ENCODE measurements at places on chromosomes 6 and 20.
A peak's percentile ranks its signal among the peaks of the same experiment; 100 is the strongest.

DNA sequence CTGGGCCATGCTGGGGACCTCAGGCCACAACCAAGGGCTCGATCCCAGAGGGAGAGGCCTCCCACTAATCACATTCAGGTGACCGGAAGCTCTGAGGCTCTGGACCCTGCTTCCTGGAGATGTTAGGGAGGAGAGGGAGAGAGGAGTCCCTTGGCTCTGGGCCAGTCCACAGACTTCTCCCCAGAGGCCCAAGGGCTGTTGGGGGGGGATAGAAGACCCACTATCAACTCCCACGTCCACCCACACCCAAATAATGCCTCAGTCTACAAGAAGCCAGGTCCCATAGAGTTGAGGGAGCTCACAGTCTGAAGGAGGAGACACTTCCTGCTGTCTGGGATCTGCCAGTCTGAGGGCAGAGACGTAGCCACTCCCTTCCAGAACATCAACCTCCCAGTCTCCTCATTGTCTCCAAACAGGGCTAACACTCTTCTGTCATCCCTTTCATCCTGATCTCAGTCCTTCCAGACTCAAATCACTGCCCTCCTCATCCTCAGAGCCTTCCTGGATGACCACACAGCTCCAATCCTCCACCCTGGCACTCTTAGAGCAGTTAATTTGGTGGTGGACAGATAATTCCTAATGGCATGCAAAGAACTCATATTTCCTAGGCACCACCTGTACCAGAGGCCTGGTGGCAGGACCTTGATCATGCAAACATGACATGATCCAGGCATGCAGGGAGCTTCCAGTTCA is 69.9 kb downstream of the MRPL14 start:
- DNase-seq: no peak

GRCh38 chr6:143701349-143702234 is 23.8 kb downstream of the PHACTR2 start:
- no peak for DNase-seq

- no peak for DNase-seq
Measured at GRCh38 chr6:97133067-97133466, 149.9 kb downstream of the MMS22L start.

- DNase-seq: no peak
Measured at GRCh38 chr6:167279766-167280446, 11.2 kb upstream of the UNC93A start.

DNA sequence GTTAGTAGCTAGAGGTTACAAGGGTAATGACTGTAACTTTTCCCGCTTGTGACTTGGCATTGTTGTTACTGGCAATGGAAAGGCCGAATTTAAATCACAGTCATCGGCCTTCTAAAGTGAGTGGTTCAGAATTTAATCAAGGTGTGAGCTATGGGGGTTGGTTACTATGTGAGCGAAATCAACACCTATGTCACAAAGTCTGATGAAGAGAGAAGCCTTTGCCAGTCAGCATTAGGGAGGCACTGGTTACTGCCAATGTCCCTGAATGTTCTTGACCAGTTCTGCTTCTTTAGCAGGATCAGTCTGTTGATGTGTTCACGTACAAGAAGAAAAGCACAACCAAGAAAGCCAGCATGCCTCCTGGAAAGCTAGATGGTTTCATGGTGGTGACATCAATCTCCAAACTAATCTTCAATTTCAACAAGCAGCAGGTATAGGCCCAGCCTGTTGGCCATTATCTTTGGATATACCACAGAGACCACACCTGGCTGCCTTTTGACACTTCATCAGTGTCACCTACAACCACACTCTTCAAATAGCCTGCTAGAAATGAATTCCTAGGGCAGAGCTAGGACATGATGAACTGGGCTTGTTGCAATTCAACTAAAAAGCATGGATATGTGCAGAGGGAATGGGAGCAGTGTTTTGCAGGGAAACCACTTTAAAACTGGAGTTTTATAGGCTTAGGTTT is 17.2 kb downstream of the SAMD5 start:
- no peak for DNase-seq

GRCh38 chr6:118712969-118713368 is 61.6 kb upstream of the CEP85L start:
- no peak for DNase-seq

DNA sequence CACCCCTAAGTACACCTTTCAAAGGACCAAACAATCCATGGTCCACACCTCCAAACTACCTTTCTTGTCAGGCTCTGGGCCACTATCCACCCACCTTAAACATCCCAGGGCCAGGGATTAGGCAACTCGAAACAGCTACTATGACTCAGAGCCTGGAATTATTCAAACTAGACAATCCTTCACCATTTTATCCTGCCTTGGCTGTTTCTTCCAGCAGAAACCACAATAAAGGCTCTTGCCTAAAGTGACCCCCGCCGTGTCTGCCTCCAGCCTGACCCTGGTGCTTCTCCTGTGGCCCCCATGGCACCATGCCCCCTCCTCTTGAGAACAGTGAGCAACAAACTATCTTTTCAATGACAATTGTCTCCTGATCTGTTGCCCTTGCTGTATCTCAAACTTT is 195.5 kb downstream of the EPM2A start:
- no peak for DNase-seq

DNA sequence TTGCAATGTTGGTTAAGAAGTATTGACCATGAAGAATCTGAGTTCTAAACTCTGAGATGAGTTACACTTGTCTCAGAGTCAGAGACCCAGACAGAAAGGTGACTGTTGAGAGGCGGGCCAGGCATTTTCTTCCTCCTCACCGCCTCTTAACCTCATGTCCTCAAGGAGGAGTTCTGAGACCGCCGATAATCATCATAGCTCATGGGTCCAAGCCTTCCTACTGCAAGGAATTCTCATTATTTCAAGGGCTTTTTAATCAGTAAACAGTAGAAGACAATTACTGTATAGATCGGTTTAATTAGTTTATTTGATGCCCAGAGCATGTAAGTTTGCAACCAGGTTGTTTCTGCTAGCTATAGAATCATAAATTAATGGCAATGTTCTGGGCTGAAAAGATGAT is 382.4 kb upstream of the MMS22L start:
- DNase-seq: no peak

DNA sequence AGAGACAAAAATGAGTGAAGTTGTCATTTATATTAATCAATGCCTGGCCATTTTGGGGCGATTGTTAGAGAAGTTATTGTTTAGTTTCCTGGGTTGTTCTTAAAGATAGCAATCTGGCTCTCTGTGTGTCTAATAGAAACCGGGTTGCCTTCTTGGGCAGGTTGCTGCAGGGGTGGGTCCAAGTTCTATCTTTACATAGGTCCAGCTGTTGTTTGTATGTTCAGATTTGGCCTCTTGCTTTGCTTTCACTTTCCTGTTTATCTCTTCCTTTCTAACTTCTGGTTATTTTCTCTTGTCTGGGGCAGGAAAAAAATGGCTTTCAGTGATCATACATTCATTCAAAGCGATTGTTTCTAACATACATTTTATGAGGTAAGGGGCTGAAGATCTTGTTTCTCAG is 128.4 kb upstream of the NOX3 start:
- DNase-seq: no peak

GRCh38 chr6:163728442-163729126 is 314.1 kb downstream of the QKI start:
- DNase-seq: no peak

DNA sequence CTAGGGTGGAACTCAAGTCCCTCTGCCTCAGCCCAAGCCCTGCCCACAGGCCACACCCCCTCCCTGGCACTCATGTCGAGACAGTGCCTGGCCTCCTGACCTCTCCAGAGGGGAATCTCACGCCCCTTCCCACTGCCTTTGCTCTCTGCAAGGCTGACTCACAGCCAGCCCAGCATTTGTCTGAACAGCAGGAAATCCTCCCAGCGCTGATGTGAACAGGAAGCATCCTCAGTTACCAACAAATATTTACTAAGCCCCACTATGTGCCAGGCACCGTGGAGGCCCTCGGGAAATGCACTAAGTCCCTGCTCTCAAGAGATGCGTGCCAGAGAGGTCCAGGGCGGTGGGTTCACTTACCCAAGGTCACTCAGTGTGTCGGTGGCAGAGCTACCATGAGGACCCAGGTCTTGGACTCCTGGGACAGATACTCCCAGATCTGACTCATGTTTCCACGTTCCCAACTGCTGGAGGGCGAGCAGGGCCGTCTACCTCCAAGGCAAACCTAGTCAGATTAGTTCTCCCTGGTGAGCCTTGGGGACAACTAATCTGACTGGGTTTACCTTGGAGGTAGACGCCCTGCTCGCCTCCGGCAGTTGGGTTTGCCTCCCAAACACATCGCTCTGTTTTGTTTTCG is 7.8 kb downstream of the ADA start:
- DNase-seq: peak; percentile 47

- no peak for DNase-seq
Measured at GRCh38 chr6:15044146-15044882, 201.6 kb upstream of the JARID2 start.

DNA sequence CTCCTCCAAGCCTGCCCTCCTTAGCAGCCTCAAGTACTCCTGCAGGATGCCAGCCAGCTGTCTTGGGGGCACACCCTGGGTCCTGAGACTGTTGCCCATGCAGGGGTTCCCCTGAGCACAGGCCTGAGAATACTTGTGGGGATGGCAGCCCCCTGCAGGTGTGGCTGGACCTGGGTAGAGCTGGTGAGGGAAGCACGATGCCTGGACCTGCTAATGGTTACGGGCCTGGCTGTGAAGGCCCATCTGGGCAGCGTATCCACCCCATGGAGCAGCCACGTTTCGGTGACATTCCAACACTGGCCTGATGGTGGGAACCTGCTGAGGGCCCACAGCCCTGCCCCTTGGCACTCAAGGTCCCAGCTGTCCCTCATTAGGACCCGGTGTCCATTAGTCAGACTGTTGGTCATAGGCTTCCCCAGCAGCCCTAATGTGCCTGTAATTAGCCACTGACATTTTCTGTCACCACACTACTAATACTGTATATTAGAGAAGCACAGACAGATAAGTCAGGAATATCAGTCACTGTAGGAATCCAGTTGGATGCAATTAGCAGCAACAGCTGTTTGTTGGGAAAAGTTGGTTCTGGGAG is 20.3 kb downstream of the CCDC167 start:
- no peak for DNase-seq

GRCh38 chr6:109051301-109052017 is 43.2 kb downstream of the SESN1 start:
- DNase-seq: no peak

DNA sequence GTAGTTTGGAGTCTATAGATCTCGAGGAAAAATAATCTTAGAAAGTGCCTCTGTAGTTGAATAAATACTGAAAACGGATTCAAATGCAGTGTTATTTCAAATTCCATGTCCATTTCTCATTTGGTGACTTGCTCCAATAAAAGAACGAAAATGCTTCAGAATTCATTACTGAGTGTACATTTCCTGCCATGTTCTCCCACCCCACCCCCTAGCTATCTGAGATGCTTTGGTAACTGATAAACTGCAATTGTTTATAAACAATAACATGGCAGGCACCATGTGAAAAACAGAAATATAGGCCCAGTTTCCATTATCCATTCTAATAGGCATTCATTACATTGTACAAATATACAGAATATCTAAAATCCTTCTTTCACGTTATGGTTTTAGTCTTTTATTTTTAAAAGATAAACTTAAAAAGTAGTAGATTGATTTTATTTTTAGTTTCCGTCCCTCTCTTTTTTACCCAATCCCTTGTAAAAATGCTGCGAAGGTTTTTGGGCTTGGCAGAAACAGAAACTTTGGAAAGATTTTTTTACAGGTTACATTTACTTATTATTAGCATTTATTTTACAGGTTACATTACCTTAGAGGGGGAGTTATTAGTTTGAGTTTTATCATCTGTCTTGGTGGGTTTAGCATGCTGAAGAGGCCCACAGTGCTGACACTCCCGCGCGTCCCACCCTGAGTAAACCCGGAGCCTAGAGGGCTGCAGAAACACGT is 1.5 kb downstream of the FAM162B start:
- no peak for DNase-seq

DNA sequence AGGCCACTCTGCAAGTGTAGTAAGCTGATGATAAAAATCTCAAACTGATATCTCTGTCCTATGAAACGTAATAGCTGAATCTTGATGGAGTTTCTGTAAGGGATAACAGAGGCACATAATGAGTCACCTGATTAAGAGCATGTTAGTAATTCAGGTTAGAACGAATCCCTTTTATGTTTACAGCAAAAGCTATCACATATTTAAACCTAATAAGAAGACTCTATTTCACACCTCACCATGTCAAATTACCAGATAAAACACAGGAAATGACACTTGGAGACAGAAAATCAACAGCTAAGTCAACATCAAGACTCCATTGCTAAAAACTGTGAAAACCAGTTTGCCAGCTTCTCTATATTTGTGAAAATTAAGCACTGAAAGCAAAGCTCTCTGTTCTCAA is 11.8 kb downstream of the CST7 start:
- DNase-seq: no peak
